ENCODE measurements at places on chromosomes 5 and 9.

- DNase-seq, result no peak
Measured at GRCh38 chr9:89353989-89354388, 35.7 kb downstream of the SECISBP2 start.

DNA sequence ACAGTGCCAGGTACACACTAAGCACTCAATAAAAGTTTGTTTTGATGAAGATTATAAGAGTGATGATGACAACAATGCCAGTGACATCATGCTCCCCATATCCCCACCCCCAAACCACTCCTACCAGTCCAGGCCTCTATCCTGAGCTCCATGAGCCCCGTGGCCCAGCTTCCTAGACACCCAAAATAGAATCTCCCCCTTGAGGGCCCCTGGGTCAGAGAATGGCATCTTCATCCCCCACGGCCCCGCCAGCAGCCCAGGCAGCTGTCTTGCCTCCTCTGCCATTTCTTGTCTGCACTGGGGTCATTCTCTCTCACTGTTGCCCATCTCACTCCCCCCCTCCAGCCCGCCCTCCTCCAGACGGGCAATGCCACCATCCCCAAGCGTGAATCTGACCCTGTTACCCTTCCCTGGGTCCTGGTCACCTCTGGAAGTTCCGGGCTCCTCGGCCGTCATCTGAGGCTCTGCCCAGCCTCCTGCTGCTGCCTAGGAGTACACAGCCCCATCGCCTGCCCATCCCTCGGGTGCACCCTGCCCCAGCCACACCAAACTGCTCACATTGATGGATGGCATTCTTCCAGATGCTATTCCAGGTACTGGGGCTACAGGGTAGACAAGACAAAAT is 76.8 kb upstream of the LMX1B start:
- no peak for DNase-seq

- no peak for DNase-seq
Measured at GRCh38 chr5:67699560-67699959, 503.0 kb upstream of the CD180 start.

DNA sequence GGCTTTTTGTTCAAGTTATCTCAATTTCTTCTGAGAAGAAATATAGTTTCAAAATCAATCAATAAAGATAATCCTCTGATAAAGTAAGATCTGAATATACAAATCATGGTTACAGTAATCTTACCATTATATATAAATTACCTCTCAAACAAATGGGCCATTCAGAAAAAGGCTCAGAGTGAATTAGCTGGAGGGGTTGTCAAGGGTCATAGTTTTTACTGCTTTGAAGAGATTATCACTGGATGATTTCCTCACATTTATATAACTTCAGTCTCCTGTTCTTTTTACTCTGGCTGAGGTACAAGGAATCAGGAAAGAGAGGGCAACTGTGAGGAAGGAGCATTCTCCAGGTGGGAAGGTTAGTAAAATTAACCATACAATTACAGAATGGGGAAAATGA is 148.6 kb upstream of the ELL2 start:
- DNase-seq, result no peak

GRCh38 chr5:116696366-116696765 is 121.7 kb upstream of the SEMA6A start:
- DNase-seq, result no peak

Data from NCI-H345 (cell line).